ENCODE measurements at places on chromosomes 2 and 18.

- DNase-seq: no peak
These were observed 249.3 kb upstream of the APCDD1 start for GRCh38 chr18:10205151-10205550.

GRCh38 chr2:105950521-105951383 is 206.0 kb downstream of the NCK2 start:
- no peak for DNase-seq

DNA sequence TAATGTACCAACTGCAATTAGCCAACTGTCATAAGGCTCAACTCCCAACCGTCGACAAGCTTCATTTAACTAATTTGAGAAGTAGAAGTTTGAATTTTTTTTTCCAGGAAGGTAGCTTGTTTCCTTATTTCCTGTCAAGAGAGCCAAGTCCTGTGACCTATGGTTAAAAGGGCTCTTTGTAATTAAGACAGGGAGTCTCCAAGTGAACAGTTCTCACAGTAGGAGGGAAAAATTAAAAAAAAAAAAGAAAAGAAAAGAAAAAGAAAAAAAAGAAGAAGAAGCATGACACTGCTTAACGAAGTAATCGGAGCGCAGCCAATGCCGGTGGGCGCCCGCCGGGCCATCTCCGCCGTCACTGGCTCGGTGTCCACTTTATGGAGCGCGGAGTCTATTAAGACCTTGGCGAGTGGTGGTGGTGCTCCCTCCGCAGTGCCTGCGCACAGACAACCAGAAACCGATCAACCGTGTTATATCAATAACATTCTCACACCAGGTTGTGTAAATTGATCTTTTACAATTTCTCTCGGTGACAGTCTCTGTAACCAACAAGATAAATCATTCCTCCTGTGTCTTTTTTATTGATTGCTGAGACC is 197.2 kb upstream of the POU3F3 start:
- DNase-seq: no peak

- DNase-seq: no peak
These were observed 25.3 kb downstream of the MMADHC start for GRCh38 chr2:149562324-149562723.

All from activated naive CD4-positive, alpha-beta T cell (primary cell).